ENCODE measurements at places on chromosomes 7 and 10.
A peak's percentile ranks its signal among the peaks of the same experiment; 100 is the strongest.

DNA sequence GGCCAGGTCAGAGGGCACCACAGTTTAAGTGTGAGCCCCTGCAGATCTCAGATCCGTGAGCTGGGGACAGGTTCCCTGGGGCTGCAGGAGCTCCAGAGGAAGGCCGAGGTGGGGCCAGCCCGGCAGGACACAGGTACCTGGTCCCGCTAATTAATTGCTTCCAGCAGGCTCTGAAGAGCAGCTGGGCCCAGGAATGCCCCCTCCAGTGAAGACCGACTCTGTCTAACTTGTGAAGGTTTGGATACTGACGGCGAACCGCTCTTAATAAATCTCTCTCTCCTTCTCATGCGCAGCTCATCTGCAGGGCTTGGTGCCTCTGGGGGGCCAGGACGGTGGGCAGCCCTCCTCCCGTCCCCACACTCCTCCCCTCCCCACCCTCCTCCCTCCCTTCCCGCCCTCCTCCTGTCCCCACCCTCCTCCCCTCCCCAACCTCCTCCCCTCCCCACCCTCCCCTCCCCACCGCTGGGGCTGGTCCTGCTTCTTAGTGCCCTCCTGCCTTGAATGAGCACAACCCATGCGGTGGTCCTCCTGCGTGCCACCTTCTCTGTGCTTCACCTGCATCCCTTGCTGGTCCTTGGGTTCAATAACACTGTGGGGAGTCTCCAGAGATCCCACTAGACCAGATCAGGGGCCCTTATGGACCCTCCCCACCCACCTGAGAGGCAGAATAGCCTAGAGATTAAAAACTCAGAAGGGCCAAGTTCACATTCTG is 38.3 kb downstream of the PDGFA start:
- no peak for DNase-seq

DNA sequence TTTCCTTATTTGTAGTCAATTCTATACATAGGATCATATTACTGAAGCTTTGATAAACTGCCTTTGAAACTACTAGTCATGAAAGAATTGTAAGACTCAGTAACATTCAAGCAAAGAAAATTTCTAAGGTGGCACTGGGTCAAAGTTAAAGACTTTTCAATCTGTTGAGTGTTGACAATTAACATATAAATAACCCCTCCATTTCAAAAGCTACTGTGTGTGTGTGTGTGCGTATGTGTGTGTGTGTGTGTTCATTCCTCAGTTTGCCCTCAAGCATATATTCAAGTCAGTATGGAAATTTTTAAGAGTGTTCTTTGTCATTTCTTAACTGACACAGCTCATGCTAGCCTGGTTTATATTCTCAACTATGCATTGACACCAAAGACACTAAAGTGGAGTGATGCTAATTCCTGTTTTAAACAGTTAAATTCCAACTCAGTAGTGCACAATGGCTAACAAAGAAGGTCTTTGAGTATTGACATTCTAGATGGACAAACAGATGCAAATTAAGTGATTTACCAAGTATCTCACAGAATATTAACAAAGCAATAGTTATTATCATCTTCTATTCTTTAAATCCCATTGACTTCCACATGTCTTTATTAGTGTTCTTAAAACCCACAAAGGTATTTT is 314.8 kb upstream of the GRM3 start:
- DNase-seq: no peak

GRCh38 chr7:28299556-28299955 is 112.8 kb upstream of the CREB5 start:
- DNase-seq: no peak

DNA sequence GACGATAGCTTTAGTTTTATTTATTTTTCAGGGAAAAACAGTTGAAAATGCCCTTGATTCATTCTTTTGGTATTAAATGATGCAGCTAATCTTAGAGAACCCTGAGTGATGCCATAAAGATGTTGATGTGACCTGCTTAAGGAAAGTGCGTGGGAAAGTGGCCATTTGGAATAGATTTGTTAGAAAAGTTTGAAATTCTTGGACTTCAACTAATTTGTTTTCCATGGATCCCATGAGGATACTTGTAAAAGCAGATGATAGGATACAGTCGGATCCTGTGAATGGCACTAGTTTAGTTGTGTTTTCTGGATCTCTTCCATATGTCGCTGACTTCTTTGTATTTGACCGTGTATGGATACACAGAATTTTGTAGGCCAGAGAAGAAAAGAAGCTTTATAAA is 69.0 kb downstream of the SEPTIN7 start:
- DNase-seq: no peak

- no peak for DNase-seq
Observed at GRCh38 chr10:62188021-62188616, 80.5 kb downstream of the RTKN2 start.

DNA sequence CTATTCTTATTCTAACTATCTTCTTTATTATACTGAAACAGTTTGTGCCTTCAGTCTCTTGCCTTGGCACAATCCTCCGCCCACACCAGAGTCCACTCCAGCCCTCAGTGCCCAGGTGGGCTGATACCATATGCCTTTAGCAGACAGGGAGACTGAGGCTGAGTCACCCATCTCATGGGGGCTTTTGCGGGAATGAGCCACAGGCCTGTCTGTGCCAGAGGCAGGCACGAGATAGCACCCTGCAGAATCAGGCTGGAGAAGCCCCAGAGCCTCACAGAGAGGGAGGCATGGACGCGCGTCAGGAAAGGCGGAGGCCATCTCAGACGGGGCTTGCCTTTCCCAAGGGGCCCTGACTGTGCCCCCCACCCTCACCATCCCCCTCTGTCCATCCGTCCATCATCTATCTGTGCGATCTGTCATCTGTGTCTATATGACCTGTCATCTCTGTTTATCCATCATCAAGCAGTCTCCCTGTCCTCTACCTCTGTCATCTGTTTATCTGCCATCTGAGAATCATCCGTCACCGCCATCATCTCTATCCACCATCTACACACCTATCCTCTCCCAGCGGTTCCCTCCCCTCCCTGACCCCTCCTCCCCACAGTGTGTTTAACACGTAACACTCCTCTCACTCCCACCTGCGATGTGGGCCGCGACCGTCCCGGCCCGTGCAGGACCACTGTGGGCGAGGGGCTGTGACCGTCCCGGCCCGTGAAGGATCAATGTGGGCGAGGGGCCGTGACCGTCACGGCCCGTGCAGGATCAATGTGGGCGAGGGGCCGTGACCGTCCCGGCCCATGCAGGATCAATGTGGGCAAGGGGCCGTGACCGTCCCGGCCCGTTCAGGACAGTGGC is 7.3 kb upstream of the ADAP1 start:
- no peak for DNase-seq

DNA sequence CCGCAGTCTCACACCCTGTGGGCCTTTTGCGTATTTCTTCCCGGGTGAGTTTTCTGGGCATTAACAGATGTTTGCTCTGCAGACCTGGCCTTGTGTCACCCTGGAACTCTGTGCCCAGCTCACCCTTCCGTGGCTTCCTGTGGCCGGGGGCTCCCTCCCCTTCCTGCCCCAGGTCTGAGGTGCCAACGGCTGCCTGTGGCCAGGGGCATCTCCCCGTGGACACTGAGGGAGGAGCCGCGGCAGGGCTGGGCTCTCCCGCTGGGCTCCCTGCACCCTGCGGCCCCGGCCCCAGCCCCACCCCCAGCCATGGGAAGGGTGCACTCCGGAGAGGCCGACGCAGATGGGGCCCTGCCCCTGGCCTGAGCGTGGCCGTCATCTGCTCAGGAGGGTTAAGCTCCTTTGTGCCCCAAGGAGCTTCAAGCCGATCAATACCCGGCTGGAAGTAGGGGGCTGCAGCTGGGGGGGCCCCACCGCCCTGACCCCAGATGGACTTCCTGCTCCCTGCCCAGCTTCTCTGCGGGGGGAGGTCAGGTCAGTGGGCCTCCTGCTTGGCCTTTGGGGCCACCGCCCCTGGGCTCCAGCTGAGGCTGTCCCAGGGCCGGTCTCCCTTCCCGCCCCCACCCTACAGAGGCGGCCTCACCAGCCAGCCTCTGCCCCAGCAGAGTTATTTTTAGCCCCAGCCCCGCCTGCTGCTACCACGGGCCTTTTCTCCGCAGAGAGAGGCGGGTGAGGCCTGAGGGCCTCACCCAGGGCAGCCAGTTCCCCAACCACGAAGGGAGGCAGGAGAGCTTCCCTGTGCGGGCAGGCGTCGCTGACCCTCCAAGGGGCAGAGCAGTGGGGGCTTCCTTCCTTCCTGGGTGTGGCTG is 24.2 kb downstream of the PWWP2B start:
- peak; percentile 66 for DNase-seq

DNA sequence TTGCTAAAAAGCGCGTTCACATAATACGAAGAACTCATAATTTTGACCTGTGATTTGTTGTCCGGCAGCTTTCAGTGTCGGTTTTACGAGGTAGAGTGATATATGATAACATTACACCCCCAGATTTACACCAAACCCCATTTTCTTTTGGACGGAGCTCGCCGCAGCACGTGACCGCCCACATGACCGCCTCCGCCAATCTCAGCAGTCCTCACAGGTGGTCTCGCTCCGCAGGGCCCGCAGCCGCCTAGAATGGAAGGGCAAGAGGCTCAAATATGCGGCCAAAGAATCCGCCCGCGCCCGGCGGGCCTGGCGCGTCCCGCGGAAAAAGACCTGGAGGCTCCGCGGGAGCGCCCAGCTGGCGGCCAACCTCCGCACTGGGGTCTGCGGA is at the start of gene HOXA7:
TSS of gene HOXA7 (minus strand) at position 168 of the 391 bp plus-strand sequence. CDS start at position 38, 130 bp downstream.
- no peak for DNase-seq

GRCh38 chr7:17301471-17302456 is 3.3 kb downstream of the AHR start:
- DNase-seq: no peak

GRCh38 chr7:81534996-81535395 is 234.9 kb downstream of the HGF start:
- no peak for DNase-seq

- DNase-seq: no peak
Observed at GRCh38 chr10:5981529-5981928, 4.2 kb upstream of the IL15RA start.

DNA sequence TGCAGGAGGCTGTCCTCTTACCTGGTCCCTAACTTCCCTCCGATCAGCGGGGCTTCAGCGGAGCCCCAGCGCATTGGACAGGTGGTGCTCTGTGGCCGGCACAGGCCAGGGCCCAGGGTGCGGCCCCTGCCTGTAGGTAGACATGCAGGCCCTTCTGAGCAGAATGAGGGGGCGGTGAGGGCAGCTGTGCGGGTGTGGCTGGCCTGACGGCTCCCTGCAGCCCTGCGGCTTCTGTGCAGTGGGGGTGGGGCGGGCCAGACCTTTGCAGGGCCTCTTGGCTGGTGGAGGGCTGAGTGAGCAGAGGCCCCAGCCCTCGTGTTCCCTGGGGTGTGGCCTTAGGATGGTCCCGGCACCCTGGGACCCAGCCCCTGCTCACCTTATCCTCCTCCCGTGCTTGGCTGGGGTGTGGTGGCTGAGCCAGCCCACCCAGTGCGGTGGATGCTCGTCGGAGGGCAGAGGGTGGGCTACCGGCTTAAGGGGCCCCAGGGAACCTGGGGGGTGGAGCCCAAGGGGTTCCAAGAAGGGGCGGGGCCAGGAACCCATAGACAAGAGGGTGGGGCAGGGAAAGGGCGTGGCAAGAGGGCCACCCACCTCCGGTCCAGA is 175.2 kb upstream of the TNRC18 start:
- DNase-seq: no peak

- no peak for DNase-seq
Observed at GRCh38 chr7:55237156-55237893, 127.8 kb upstream of the LANCL2 start.

DNA sequence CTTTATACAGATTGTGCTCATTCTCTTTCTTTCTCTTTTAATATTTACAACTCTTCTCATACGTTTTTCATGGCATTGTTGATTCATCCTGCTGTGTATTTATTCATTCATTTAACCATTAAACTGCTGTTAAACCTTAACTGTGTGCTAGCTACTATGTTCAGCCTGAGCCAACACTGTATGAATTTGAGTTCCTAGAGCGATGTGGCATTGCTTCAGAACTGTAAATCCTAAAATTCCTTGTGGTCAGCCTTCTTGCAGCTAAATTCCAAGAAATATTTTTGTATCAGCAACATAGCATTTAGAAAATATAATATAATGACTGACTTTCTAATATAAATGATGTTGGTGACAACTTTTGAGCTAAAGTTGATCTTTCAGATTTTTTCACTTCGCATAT is 184.7 kb upstream of the FZD1 start:
- no peak for DNase-seq

GRCh38 chr7:91949221-91950009 is 8.8 kb downstream of the AKAP9 start:
- DNase-seq: no peak

DNA sequence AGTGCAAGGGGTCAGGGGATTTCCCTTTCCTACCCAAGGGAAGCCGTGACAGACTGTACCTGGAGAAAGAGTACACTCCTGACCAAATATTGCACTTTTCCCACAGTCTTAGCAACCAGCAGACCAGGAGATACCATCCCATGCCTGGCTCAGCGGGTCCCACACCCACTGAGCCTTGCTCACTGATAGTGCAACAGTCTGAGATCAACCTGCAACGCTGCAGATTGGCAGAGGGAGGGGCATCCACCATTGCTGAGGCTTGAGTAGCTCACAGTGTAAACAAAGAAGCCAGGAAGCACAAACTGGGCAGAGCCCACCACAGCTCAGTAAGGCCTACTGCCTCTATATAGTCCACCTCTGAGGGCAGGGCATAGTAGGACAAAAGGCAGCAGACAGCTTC is 53.9 kb downstream of the PIK3CG start:
- no peak for DNase-seq

DNA sequence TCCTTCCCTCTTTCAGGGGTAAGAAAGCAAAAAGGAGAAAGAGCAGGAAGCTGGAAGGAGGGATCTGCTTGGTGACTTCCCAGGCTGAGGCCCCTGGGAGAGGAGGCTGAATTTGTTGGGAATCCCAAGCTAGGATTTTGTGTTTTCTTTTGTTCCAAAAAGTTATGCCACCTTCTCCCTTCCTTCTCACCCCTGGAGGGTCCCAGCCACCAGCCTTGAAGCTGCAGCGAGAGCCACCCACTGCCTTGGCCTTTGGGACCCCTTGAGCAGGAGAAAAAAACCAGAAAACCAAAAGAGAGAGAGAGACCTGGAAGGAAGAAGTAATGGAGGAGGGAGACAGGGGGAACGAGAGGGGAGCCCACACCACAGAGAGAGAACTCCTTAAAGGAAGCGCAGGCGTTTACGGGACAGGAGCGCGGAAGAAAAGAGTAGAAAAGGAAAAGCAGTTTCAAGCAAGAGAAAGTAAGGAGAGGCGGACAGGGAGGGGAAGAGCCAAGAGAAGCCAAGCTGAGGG is 7.2 kb downstream of the VAX1 start:
- no peak for DNase-seq

DNA sequence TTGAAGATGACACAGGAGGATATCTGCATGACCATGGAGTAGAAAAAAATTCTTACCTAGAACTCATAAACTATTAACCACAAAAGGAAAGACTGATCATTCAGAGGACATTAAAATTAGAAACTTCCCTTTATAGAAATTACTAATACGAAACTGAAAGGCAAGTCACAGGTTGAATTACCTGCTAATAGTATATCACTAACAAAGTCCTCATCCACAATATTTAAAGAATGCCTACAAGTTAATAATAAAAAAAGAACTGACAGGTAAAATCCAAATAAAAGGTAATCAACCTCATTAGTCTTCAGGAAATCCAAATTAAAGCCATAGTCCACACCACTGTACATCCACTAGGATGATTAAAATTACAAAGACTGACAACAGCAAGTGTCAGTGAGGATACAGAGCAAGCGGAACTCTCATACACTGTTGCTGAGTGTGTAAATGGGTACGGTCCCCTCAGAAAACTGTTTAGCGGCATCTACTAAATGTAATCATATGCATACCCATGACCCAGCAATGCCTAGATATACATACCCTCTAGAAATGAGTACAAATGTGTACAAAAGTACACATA is 71.2 kb downstream of the ARHGAP21 start:
- DNase-seq: no peak

- peak; percentile 19 for DNase-seq
Observed at GRCh38 chr10:5951167-5951711, 26.1 kb downstream of the IL15RA start.
